ENCODE measurements at places on chromosomes 2 and 18.

GRCh38 chr2:55439101-55439397 lies 19.4 kb upstream of the CCDC88A start:
- DNase-seq: no peak

DNA sequence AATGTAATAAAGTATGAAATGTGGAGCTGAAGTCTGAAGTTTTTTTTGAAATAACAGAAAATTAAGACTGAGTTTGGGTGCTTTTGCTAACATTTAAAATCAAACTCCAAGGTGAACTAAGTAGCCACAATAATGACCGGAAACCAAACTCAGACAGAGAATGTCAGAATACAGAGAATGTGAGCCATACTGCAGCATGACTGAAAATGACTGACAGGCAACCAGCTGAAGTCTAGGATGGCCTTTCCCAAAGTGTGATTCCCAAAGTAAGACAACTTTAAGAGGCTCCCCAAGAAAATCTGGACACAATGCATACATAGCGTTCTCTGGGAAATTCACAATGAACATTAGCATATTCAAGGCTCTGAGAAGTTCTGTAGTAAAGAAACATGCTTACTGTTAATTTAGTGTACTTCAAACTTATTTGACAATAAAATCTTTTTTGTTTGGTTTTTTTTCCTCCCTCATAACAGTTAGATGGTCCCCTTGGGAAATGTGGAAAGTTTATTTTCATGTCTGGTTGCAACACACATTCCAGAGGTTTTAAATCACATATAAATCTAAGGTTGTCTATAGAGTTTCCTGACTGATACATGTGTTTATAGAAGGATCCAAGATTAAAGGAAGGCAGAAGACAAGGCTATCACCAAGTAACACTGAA lies 28.6 kb downstream of the PLA2R1 start:
- DNase-seq: peak; percentile 87

GRCh38 chr2:195603998-195604397 lies 53.0 kb upstream of the SLC39A10 start:
- DNase-seq: no peak

GRCh38 chr18:21604671-21605070 lies 4.2 kb upstream of the ESCO1 start:
- no peak for DNase-seq

GRCh38 chr18:75244351-75245313 lies 34.0 kb downstream of the TSHZ1 start:
- DNase-seq: no peak

DNA sequence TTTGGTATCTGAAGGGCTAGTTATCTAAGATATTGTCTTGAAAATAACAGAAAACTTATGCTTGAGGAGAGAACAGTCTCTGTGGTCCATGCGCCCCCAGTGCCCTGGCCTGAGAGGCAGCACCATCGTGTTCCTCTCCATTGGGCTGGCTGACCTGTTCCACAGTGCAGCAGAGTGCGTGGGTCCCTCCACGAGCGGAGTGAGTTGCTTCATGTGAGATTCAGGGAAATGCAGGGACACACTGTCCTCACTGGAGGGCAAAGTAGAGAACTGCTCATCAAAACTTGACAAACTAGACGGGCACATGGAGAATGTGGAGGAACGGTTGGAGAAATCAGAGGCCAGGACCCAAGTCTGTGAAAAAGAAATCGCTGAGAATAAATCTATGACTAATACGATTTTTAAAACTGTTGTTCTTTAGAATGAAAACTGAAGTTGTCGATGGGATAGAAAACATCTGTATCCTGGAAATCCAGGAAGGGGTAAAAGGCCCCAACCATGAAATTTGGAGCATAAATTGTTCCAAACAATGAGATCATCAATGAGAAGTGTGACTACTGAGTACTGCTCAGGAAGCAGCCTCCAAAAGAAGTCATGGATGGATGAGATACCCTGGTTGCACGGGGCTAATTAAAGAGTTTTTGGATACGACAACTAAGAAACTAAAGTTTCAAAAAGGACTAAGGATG lies 58.1 kb downstream of the REV1 start:
- no peak for DNase-seq

DNA sequence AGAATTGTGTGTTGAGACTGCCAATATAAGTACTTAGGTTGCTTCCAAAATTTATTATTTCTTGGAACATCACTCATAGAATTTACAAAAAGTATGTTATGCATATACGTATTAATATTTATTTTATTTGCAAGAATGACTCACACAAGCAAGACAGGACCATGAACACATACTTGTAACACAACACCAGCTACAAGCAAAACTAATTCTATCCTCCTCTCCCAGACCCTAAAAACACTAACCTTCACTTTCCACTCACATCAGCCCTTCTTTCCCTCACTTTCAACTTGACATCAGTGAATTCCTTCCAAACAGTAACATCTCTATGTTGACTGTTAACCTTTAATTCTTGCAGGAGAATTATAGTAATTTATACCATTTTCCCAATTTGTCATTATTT lies 24.3 kb downstream of the OSBPL1A start:
- no peak for DNase-seq

- no peak for DNase-seq
Observed at GRCh38 chr2:235951493-235951892, 216.7 kb downstream of the GBX2 start.

- DNase-seq: no peak
Observed at GRCh38 chr2:231410293-231411004, 14.9 kb downstream of the B3GNT7 start.

- DNase-seq: peak; percentile 64
Observed at GRCh38 chr2:54471221-54471711, 15.1 kb downstream of the SPTBN1 start.

DNA sequence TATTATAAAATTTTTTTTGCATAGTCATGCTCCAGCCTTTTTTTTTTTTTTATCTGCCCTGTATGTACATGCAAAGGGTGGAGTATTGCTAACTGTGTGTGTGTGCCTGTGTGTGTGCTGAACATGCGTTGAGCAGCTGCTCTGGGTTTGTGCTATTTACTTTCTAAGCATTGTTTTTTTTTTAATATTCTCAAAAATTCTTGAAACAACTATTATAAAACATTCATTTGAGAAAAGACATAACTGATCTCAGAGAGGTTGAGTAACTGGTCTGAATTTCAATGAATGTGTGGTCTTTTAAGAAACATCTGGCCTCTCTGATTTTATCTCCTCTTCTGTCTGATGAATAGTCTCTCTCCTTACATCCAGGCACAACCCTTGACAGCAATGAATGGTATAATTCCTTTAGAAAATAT lies 366.0 kb upstream of the SLC14A2 start:
- no peak for DNase-seq

- no peak for DNase-seq
Observed at GRCh38 chr2:152051436-152051835, 47.4 kb downstream of the CACNB4 start.

Measured in fibroblast of mammary gland (primary cell).